Stimulated activated CD8-positive, alpha-beta memory T cell treated with anti-CD3 and anti-CD28 coated beads, Interleukin-7, amount 100 ng/mL, for 48 hours (primary cell): ENCODE measurements at places on chromosomes 6 and 20.

DNA sequence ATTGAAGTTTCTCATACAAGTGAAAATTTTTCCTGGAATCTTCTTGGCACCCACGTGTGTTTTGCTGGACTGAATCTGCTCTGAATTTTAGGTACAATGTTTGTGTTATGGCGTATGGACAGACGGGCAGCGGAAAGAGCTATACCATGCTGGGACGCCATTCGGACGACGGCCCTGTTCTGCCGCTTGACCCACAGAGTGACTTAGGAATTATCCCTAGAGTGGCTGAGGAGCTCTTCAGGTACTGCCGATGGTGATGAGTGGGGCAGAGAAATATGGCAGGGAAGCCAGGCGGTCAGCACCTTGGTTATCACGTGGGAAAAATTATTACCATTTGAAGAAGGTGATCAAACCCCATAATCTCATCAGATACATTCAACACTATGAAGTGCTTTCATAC lies 36.3 kb downstream of the KIF25 start:
- DNase-seq, result no peak

GRCh38 chr6:16761471-16762267 lies 409 bp upstream of the ATXN1 start:
- DNase-seq, result peak; percentile 61

GRCh38 chr20:63130658-63131577 lies 85.0 kb downstream of the YTHDF1 start:
- no peak for DNase-seq

DNA sequence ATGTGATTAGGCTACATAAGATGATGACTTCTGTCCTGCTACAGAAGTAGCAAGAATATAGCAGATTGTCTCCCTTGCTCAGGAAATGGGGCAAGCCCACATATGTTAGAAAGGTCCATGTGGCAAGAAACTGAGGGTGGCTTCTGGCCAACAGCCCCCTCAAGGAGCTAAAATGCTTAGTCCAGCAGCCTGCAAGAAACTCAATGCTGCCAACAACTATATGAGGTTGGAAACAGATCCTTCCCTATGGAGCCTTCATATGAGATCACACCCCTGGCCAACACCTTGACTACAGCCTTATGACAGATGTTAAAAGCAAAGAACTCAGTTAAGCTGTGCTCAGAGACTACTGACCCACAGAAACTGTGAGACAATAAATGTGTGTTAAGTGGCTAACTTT lies 22.1 kb downstream of the PTPRT start:
- no peak for DNase-seq

DNA sequence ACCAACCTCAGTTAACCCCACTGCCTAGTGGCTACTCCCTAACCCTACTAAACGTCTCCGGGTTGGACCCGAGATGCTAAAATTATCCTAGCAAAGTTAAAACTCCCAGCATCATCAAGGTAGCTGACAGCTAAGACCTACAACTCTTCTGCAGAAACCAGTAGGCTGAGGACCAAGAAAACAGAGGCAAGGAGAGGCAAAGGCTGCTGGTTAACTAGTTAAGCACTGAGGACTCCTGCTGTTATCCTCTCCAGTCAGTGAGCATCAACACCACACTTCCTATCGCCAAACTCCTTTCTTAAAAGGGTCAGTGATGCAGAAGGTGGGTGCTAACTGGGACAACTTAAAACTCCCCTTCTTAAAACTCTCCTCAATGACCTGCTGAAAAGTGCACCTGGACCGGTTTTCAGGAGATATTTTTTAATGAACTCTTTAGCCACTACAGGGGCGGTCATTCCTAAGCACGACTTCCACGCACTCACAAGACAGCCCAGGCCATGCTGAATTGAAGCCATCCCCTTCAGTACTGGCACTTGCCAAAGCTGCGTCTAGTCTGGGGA lies 1.7 kb downstream of the TRERF1 start:
- no peak for DNase-seq
